ENCODE measurements at places on chromosomes 2 and 18. TPM values are rescaled to one million over a fixed set of nuclear protein-coding genes. Genes with fewer than 3 reads are reported as not detected.
A peak's percentile ranks its signal among the peaks of the same experiment; 100 is the strongest.

DNA sequence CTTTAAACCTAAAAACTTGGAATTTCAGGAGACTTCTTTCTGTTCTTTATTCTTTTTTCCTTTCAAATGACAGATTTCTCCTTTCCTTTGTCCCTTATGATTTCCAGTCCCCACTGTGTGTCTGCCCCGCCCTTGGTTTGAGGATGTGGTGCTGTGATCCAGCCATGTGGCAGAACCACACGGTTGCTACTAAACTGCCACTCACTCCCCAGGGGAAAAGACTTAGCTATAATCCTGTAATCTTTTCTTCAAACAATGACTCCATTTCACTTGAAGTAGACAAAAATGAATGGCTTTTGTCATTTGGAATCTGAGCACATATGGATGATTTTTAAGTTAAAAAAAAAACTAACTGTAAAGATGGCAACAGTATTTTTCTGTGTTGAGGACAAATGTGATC lies 76.2 kb upstream of the STAM2 start:
- no peak for DNase-seq
- H3K4me3 ChIP-seq: no peak overlapping the region
- H3K27ac ChIP-seq: no peak overlapping the region
- H3K4me1 ChIP-seq: no peaks in the 10 kb centered on the region
- no peaks in the 10 kb centered on the region for H3K36me3 ChIP-seq
- no peaks in the 10 kb centered on the region for H3K27me3 ChIP-seq

- no peak for DNase-seq
- no peak overlapping the region for H3K27ac ChIP-seq
- no peak overlapping the region for H3K4me3 ChIP-seq
Observed at GRCh38 chr18:39380866-39381265, 1815.3 kb upstream of the CELF4 start.

GRCh38 chr2:127324635-127325034 lies 30.7 kb upstream of the ERCC3 start:
- no peak overlapping the region for H3K27ac ChIP-seq
- no peak overlapping the region for H3K4me3 ChIP-seq
- peaks cover 61% of the 10 kb centered on the region for H3K36me3 ChIP-seq
- DNase-seq: peak; percentile 8

DNA sequence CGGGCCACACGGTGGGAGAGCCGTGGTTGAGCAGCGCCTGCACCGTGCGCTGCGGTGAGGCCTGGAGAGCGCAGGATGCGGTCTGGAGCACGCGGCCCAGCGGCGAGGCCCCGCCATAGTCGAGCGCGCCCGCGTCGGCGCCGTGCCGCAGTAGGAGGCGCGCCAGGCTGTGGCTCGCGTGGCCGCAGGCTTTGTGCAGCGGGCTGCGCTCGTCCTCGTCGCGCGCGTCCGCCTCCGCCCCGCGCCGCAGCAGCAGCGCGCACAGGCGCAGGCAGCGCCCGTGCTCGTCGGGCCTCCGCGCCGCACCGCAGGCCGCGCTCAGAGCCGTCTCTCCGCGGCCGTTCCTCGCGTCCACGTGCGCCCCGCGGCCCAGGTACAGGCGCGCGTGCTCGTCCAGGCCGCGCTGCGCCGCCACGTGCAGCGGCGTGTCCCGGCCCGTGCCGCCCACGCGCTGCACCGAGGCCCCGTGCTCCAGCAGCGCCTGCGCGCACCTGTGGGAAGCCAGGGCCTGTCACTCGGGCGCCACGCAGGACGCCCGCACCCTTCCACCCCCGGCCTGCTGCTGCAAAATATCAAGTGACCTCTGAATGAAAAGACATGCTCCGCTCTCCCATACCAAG lies 46.3 kb upstream of the GBX2 start:
- no peak for DNase-seq
- no peak overlapping the region for H3K4me3 ChIP-seq
- no peak overlapping the region for H3K27ac ChIP-seq
- no peaks in the 10 kb centered on the region for H3K36me3 ChIP-seq
- H3K4me1 ChIP-seq: no peaks in the 10 kb centered on the region

DNA sequence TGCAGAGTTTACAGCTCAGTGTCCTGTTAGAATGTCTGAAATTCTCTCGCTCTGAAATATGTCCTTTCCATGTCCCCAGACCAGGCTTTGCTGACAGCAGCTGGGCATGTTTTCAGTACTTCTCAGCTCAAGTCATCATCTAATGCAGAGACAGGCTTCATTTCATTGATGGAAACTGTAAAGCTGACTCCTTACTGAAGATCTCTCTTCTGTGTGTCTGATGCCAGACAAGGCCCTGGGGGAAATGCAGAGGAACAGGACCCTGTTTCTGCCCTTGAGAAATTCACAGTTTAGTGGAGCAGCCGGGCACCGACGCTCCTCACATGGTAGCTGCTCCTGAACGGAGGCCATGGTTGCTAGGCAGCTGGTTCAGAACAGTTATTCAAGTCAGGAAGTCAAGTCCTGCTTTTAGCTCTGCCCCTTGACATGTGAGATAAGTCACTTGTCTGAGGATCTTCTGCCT lies 24.6 kb upstream of the FZD7 start:
- no peak overlapping the region for H3K27ac ChIP-seq
- peaks cover 3% of the 10 kb centered on the region for H3K27me3 ChIP-seq
- no peak for DNase-seq

DNA sequence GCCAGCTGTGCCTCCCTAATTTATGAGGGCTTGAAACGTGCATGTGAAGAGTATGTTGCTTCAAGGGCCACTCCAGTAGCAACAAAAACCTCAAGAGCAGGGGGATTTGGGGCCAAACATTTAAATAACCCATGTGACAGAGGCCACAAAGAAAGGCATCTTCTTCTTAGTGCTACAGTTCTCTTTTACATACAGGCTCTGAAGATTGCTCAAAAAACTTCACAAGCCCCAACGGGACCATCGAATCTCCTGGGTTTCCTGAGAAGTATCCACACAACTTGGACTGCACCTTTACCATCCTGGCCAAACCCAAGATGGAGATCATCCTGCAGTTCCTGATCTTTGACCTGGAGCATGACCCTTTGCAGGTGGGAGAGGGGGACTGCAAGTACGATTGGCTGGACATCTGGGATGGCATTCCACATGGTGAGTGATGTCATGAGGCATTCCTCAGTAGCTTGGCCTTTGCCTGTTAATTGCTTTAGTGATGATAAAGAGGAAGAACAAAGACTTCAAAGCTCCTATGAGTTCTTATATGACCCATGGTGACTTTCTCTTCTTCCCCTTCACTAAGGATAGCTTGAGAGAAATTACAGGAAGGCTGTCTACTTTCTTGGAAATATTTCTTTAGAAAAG lies 40.1 kb downstream of the NRP2 start:
- H3K4me1 ChIP-seq: no peaks in the 10 kb centered on the region
- no peaks in the 10 kb centered on the region for H3K27me3 ChIP-seq
- no peak overlapping the region for H3K4me3 ChIP-seq
- H3K27ac ChIP-seq: no peak overlapping the region
- no peaks in the 10 kb centered on the region for H3K36me3 ChIP-seq

DNA sequence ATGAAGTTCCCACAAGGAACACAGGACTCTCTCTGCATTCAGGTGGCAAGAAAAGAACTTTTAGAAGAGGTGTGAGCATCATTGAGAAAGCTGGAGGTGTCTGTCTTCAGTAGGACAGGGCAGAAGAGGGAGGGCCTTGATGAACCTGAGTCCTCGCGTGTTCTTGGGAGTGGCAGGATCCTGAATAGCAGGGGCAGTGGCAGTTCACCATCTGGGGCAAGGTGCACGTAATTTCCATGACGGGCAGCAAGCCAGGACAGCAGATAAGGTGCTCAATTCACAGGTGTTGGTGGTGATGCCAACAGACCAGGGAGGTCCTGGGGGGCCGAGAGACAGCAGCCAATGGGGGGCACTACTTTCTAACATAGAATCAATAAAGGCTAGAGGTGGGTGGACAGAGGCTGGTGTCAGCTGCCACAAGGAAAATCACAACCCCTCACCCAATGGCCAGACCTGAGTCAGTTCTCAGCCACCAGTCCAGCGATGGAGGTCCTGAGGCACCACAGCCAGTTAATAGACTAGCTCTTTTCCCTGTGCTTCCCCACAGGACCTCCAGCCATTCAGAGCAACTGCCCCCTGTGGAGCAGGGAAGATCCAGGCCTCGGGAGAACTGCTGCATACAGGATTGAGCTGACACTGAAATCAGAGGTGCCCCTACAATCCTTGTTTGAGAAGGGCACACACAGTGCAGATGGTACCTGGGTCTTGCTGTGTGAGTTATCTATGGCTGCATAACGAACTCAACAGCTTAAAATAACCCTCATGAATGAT lies 10.9 kb upstream of the HDAC4 start:
- H3K27ac ChIP-seq: no peak overlapping the region
- DNase-seq: no peak
- peaks cover 21% of the 10 kb centered on the region for H3K4me1 ChIP-seq
- H3K27me3 ChIP-seq: no peaks in the 10 kb centered on the region
- H3K4me3 ChIP-seq: no peak overlapping the region

DNA sequence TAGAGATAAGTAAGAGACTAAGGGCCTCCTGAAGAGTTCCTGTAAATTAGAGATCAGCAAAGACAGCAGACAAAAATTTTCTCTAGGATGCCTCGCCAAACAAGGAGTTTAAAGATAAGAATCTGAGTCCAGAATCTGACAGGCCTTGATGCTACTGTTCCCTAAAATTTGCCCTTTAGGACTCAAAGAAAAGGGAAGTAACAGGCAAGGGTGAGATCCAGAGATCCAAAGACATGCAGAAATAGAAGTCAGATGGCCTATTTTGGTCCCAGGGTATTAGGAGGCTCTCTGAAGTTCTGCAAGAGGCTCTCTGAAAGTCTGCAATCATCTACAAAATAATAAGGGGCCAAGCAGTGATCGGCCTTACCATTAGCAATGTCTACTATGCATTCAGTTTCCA lies 33.0 kb downstream of the GALNT5 start:
- no peaks in the 10 kb centered on the region for H3K27me3 ChIP-seq
- no peak overlapping the region for H3K27ac ChIP-seq
- DNase-seq: no peak
- H3K4me3 ChIP-seq: no peak overlapping the region
- no peaks in the 10 kb centered on the region for H3K36me3 ChIP-seq
- H3K4me1 ChIP-seq: no peaks in the 10 kb centered on the region

DNA sequence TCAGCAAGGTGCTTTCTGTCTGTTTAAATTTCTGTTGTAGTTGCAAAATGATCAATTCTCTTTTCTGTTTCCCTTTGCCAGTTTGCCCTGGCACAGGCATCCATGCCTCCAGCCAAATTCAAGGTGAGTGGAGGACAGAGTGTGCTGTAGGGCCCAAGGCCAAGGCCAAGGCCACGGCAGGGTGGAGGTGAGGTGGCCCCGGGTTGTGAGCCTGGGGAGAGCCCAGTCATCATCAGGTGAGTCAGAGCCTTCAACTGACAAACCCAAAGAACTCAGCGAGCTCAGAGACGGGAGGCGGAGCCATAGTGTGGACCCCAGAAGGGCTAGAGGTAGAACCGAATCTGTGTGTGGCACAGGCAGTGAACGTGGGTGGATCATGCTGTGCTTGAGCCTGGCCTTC lies 55.7 kb downstream of the BCL2L11 start:
- no peaks in the 10 kb centered on the region for H3K27me3 ChIP-seq
- DNase-seq: no peak
- no peak overlapping the region for H3K4me3 ChIP-seq
- no peaks in the 10 kb centered on the region for H3K4me1 ChIP-seq
- no peaks in the 10 kb centered on the region for H3K36me3 ChIP-seq

DNA sequence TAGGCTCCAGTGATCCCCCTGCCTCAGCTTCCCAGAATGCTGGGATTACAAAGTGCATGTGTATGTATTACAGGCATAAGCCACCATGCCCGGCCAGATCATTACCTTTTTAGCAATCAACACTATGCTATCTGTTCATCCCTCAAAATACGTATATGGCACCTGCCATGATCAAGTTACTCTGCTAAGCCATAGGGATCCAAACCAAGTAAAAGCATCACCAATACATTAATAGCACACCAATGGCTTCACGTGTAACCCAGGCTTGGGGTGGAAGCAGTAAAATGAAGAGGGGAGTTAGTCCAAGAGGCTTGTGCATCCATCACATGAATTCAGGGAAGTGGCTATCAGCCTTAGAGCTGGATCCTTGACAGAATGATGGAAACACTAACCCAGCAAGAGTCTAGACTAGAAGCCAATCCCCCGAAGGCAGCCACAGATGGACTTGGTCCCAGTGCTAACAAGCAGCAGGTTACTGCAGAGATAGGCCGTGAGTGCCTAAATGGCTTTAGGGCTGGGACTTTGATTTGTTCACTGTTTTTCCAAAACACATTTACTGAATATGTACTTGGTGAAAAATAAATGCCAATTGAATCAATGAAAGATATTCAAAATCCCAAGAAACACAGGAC lies 11.3 kb downstream of the HDLBP start:
- no peak for DNase-seq
- no peak overlapping the region for H3K27ac ChIP-seq
- H3K27me3 ChIP-seq: no peaks in the 10 kb centered on the region
- H3K4me1 ChIP-seq: peaks cover 19% of the 10 kb centered on the region
- H3K36me3 ChIP-seq: no peaks in the 10 kb centered on the region

GRCh38 chr18:36186461-36187192 lies 670 bp upstream of the MOCOS start:
- peaks cover 4% of the 10 kb centered on the region for H3K36me3 ChIP-seq
- DNase-seq: no peak
- H3K27ac ChIP-seq: peak overlapping the region; percentile 46

The KLF7 gene
- 71.7 TPM for total RNA-seq

The NABP1 gene
- 69.4 TPM for total RNA-seq

The TDRD15 gene
- total RNA-seq: not detected

The RASGRP3 gene
- total RNA-seq: 14.2 TPM

The HADHA gene
- 83.8 TPM for total RNA-seq
